ENCODE measurements at places on chromosomes 4 and X. TPM values are rescaled to one million over a fixed set of nuclear protein-coding genes. Genes with fewer than 3 reads are reported as not detected.

Gene MAGED4
- total RNA-seq = 5.7 TPM

Gene TMEM47
- total RNA-seq = 24.4 TPM

Gene SLC9B1
- 1.2 TPM for total RNA-seq

Gene ADRA2C
- total RNA-seq = 12.0 TPM

Gene CTAG1A
- total RNA-seq = not detected

Gene KDR
- total RNA-seq = 163 TPM

Gene SOWAHB
- total RNA-seq = 0.12 TPM

Gene ODAPH
- not detected for total RNA-seq

Gene HOPX
- total RNA-seq = 6.8 TPM

Gene CENPE
- total RNA-seq = 0.79 TPM

Gene RGS12
- 12.3 TPM for total RNA-seq

Gene IBSP
- not detected for total RNA-seq

Gene FAM9C
- not detected for total RNA-seq

GRCh38 chr4:107008115-107008514, 28.0 kb downstream of the DKK2 start:
- DNase-seq = no peak

GRCh38 chr4:175671491-175671934, 140.6 kb downstream of the GPM6A start:
- no peak for DNase-seq

GRCh38 chr4:159046683-159047082, 56.2 kb upstream of the RAPGEF2 start:
- no peak for DNase-seq

- no peak for DNase-seq
Measured at GRCh38 chr4:152255437-152255836, 280.5 kb downstream of the FBXW7 start.

GRCh38 chr4:47187608-47188007, 156.2 kb downstream of the GABRB1 start:
- no peak for DNase-seq

GRCh38 chr4:164467493-164467892, 286.4 kb upstream of the SMIM31 start:
- no peak for DNase-seq

DNA sequence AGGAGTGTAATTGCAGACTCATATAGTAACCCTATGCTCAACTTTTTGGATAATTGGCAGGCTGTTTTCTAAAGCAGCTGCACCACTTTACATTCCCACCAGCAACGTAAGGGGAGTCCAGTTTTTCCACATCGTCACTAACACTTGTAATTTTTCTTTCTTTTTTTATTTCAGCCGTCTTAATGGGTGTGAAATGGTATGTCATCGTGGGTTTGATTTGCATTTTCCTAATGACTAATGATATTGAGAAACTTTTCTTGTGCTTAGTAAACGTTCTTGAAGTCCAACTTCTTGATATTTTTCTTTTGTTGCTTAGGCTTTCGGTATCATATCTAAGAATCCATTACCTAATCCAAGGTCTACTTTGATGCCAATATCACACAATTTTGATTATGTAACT, 95.3 kb upstream of the IL1RAPL1 start:
- no peak for DNase-seq

DNA sequence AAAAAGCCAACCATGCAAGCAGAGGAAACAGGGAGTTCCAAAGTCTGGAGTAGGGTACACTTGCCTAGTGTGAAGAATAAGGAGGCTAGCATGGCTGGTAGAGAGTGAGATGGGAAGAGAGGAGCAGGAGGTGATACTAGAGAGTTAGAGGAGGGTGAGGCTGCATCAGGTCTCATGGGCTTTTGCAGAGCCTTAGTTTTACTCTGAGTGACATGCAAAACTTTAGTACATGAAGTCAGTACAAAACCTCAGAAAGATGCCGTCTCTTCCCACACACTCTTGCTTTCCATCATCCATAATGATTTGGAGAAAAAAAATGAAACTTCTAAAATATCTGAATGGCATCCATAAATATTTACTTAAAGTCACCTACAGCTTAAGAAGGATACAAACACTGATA, 5.0 kb downstream of the OPRPN start:
- DNase-seq = no peak

DNA sequence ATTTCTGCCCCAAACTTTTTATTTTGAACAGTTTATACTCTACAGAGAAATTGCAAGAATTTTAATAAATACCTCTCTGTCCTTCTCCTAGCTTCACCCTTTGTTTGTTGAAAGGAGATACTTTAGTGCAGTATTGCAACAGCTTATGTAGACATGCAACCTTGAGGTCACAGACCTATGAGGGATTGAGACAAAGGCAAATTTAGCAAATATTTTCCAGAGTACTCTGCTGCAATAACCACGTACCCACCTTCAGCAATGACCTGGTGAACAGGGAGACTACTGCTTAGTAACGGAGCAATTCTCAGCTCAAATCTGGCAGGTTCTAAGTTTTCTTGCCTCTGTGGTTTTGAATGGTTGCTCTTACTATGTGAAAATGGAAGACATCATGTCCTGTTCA, 13.2 kb downstream of the FGA start:
- DNase-seq = no peak

DNA sequence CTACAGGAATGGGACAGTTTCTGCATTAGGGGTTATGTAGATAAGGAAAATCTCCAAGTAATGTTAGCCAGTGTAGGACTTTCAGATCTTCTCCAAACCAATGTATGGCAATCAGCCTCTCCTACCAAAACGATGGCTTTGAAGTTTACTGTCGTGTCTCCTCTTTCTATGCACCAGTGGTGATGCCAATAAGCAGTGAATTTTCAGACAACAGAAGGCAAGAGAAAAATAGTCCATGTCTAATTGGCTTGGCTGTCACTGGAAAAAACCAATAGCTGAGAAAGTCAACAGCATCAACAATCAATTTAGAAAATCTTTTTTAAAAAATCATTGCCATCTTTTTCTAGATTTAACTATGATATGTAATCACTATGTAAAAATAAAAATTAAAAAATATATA, 35.0 kb downstream of the LIMCH1 start:
- no peak for DNase-seq

DNA sequence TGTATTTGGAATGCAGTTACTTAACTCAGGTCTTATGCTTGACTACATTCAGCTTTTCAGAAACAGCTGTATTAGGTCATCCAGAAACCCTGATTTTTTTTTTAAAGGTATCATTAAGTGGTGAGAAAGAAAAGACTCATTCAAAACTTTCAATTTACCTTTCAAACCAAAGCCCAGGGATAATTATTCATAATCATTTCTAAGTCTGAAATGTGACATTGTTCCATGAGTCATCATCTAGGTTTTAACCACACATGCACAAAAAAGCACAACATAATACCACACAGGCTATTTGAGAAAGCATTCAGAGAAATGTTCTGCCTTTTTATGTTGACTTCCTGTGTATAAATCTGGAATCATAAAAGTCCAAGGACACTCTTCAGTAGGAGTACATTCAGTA, 288.2 kb downstream of the IL1RAPL2 start:
- DNase-seq = no peak

DNA sequence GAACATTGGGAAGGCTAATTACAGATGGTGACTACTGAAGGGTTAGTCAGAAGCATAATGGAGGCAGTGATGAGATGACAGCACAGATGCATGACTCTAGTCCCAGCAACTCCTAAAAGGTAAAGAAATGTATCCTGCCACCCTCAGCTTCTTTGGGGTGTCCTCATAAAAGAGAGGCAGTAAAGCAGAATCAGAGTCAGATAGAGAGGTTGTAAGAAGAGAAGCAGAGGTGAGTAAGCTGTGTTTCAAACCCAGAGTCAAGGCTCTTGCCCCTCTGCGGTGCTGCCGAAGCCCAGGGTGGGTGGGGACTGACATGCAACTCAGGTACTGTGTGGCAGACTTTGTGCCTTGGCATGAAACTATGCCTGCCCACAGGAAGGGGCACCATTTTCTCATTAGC, 59.5 kb upstream of the PGM2 start:
- no peak for DNase-seq

DNA sequence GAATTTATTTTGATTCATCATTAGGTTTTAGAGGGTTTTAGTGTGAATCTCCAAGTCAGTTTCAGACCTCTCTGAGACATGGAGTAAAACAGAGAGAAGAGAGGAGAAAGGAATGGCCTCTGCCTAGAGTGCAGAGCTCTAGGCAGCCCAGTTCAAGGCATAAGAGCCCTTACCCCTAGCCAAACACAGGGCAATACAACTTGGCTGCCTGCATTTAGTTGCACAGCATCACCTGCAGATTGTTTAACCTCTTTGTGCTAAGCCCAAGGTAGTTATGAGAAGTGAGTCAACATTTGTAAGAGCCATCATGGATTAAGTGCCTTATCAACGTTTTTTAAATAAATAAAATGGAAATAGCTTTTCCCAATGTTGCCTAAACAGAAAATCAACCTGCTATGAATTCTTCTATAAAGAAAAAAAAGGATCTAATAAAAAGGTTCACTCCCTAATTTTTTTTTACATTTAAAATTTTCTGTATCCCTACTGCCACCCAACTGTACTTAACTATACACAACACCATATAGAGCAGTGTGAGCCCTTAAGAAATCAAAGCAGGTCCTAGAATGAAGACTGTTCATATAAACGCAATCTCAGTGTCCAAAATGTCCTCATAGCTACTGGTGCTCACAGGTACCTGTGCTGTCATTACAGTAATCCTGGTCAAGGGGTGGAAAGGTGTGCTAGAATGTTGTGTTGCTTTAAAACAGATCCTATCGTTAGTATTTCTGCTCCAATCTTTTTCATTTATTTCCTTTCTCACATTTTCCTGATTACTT, 36.0 kb downstream of the PF4 start:
- DNase-seq = no peak

DNA sequence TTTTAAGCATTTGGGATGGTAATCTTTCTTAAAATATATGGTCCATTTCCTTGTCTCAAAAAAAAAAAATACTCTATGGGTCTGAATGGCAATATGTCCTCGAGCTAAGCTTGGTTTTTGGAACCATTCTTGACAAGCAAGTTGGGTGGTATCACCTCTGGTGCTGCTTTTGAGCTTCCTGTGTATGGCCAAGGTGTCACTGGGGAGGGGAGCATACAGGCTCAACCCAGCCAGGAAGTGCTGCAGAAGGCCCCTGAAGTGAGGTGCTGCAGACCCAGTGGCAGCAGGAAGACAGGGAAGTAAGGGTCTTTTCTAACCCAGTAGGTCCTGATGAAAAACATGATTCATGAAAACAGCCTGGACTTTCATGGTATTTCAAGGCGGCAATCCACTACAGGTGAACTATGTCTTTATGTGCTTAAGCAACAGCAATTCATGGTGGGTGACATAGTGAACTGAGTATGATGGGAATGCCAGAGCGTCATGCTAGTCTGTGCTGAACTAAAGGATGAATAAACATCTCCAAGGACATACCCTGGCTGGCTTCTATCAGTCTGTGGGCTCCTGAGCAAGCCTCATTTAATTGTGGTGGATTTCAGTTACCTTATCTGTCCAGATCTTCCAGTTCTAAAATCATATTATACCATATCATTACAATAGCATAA, 15.1 kb downstream of the TRAPPC2 start:
- DNase-seq = no peak

- no peak for DNase-seq
Measured at GRCh38 chr4:88672987-88673386, 24.6 kb downstream of the NAP1L5 start.

DNA sequence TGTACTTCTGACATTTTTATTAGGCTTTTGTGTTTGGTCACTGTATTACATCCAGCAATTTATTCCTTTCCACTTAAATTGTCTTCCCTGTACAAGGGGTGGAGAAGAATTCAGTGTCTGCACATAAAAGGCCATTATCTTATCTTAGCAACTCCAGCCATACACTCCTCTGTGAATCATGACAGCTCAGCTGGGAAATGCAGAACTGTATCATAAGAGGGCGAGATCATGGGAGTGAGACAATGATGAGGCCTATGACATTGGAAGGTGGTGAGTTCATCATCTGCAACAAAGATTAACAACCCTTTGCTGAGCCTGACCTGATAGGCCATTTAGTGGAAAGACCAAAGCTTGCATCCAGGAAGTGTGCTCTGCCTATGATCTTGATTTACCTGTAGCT, 33.3 kb downstream of the SLIT2 start:
- no peak for DNase-seq

- DNase-seq = no peak
Measured at GRCh38 chr4:7007944-7008343, 35.2 kb upstream of the TADA2B start.

DNA sequence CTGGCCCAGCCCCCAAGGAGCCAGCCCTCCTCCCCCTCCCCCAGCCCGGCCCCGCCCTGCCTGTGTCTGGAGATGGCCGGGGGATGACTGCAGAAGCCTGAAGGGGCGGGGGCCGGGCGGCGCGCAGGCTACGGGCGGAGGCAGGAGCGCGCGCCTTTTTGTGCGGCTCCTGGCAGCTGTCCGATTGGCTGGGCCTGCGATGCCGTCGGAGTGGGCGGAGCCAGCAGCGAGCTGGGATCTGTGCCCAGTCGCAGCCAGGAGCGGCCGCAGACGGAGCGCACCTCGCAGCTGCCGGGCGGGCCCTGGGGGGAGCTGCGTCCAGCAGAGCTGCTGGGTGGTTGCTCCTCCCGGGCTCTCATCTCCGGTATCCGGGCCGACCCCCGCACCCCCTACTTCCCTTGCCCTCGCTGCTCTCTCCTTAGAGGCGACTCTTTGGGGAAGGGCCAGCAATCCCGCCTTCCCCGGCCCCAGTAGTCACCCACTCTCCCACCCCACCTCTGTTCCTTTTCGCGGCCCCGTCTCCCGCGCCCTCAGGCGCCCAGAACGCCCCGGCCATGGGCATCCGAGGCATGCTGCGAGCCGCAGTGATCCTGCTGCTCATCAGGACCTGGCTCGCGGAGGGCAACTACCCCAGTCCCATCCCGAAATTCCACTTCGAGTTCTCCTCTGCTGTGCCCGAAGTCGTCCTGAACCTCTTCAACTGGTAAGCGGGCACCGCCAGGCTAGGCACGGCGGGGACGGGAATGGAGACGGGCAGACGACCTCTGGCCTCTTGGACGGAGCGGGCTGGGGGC, at the start of gene GABRQ:
Gene GABRQ (plus strand): TSS at position 247 of the 794 bp plus-strand sequence. CDS start 308 bp downstream, at position 555.
- no peak for DNase-seq

DNA sequence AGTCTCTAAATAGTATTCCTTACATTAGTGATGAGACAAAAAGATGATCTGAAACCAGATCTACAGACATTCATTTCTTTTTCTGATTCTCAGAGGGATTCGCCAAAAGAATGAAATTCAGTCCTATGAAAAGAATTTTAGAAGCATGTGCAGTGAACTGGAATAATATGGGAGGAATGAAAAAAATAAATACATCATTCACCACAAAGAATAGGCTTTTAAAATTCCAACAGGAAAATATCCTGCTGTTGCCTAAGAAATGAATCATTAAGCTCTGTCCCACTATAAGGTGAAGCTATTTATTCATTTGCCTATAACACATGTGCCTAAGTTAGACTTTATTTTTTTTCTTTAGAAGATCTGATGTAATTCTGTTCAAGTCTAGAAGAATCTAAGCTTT, 165.9 kb downstream of the IL15 start:
- DNase-seq = no peak

DNA sequence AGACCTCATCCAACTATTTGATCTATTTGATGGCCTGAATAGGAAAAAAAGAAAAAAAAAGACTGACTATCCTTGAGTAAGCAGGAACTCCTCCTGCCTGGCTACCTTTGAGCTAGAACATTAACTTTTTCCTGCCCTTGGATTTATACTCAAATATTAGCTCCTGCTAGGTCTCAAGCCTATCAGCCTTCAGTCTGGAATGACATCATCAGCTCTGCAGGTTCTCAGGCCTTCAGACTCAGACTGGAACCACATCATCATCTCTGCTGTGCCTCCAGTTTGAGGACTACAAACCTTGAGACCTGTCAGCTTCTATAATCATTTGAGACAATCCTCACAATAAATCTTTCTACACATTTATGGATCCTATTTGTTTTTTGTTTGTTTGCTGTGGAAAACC, 754.0 kb upstream of the SLIT2 start:
- no peak for DNase-seq
